Stimulated activated naive B cell treated with anti-CD40 and anti-IgM and Interleukin-4, amounts not matched to agents 10 μg/mL and 1 μg/mL and 100 μg/mL, for 72 hours (primary cell): ENCODE measurements at places on chromosomes 5 and 9.

GRCh38 chr5:171839112-171839511 lies 53.5 kb downstream of the SMIM23 start:
- H3K36me3 ChIP-seq, result peaks cover 38% of the 10 kb centered on the region
- no peaks in the 10 kb centered on the region for H3K27me3 ChIP-seq
- H3K4me3 ChIP-seq, result no peak overlapping the region

DNA sequence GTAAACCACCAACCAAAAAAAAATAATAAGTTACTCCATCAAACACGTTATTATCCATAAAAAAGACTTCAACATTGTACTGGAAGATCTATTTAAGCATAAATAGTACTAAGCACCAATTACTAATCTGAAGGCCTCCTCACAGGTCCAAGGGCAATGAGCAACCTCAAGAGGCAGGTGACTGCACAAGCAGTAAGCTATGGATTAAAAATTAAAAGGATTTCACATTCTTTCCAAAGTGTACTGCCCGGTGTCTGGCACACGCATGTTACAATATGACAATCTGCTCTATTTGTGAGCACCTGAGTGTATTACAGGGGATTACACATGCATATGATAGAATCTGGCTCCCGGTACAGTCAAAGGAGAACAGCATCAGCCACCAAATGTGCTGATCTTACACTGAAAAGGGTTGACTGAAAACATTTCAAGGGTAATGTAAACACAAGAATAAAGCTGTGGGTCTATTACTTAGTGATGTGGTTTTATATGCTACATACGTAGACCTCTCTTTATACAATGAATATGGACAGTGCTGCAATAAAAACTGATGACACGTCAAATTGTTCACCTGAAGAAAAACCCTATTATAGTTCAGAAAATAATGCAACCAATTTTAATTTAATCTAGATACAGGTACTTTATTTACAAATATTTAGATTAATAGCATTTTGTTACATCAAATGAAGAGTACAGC lies 22.8 kb downstream of the RAB14 start:
- no peak overlapping the region for H3K4me3 ChIP-seq
- no peak for DNase-seq

DNA sequence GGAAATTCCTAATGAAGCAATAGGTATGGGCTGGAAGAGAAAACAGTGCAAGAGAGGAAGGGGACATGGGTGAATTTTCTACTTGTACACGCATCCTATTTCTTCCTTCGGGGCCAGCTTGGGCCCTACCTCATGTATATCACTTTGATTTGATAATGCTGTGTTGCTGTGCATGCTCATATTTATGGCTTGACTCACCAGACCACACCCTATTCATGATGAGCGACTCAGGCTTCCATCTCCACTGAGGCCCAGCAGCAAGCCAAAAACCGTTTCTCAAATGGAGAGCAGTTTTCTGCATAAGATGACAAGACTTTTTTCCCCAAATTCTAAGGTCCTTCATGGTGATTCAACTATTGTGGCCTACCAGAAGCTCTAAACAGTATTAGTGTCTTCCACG lies 2039.1 kb upstream of the CDH9 start:
- H3K4me1 ChIP-seq, result no peaks in the 10 kb centered on the region
- DNase-seq, result no peak
- H3K4me3 ChIP-seq, result no peak overlapping the region
- H3K36me3 ChIP-seq, result no peaks in the 10 kb centered on the region
- no peak overlapping the region for H3K27ac ChIP-seq

DNA sequence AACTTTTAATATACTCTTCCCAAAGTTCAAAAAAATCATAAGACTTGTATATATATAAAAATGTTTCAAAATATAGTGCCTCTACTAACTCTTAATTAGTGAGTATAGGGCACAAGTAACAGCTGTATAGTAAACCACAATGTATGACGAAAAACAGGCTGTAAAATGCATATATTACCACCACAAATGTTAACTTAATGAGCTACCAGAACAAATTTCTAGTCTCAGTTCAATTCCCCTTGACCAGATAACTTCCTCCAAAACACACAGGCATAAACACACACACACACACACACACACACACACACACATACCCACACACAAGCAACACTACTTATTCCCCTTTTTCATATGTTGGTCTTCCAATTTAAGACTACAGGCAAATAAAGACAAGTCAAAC lies 78.8 kb downstream of the FBXL17 start:
- H3K27me3 ChIP-seq, result no peaks in the 10 kb centered on the region
- H3K4me3 ChIP-seq, result no peak overlapping the region
- no peak overlapping the region for H3K27ac ChIP-seq
- no peaks in the 10 kb centered on the region for H3K36me3 ChIP-seq
- DNase-seq, result no peak

DNA sequence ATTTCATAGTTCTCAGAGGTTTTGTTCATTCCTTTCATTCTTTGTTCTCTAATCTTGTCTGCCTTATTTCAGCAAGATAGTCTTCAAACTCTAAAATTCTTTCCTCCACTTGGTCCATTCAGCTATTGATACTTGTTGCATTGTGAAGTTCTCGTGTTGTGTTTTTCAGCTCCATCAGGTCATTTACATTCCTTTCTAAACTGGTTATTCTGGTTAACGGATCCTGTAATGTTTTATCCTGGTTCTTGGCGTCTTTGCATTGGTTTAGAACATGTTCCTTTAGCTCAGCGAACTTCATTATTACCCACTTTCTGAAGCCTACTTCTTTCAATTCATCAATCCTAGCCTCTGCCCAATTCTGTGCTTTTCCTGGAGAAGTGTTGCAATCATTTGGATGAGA lies 45.1 kb upstream of the TXNDC8 start:
- H3K4me1 ChIP-seq, result no peaks in the 10 kb centered on the region
- no peaks in the 10 kb centered on the region for H3K36me3 ChIP-seq
- peaks cover 44% of the 10 kb centered on the region for H3K27me3 ChIP-seq
- no peak overlapping the region for H3K4me3 ChIP-seq
- no peak for DNase-seq
- H3K27ac ChIP-seq, result no peak overlapping the region
